ENCODE measurements at places on chromosomes 2 and 18.

GRCh38 chr18:47936952-47937351 is 6.5 kb upstream of the SMAD2 start:
- DNase-seq = no peak

- no peak for DNase-seq
Measured at GRCh38 chr2:101630224-101630949, 67.1 kb upstream of the MAP4K4 start.

DNA sequence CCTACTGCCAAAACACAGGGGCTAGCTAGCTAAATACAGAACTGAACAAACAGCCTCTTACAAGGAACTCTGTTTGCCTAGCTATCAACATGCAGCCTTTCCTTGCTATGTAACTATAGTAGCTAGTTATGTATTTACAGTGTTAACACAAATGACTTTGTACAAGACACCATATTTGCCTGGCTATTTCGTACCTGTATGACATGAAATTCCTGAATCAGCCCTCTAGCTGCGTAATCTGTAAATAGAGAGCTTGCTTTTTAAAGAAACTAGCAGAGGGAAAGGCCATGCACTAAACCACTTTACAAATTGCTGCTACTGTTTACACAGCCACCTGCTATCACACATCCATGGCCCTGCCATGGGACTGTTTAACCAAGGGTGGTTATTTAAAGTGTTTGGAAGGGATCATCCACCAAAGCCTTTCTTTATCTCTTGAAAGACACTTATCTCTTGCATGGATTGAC is 248.7 kb downstream of the TFCP2L1 start:
- no peak for DNase-seq

GRCh38 chr18:33755931-33756560 is 178.0 kb downstream of the ASXL3 start:
- DNase-seq = no peak

Data from activated CD8-positive, alpha-beta T cell treated with anti-CD3 and anti-CD28 coated beads for 36 hours (primary cell).